NCI-H774 (cell line): ENCODE measurements at places on chromosomes 7 and 10.

DNA sequence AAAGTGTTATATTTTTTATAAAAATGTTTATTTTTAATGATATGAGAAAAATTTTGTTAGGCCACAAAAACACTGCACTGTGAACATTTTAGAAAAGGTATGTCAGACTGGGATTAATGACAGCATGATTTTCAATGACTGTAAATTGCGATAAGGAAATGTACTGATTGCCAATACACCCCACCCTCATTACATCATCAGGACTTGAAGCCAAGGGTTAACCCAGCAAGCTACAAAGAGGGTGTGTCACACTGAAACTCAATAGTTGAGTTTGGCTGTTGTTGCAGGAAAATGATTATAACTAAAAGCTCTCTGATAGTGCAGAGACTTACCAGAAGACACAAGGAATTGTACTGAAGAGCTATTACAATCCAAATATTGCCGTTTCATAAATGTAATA, 64.8 kb upstream of the CAPZA2 start:
- no peak for DNase-seq

- DNase-seq = no peak
These were observed 3.6 kb downstream of the PWWP2B start for GRCh38 chr10:132400547-132401151.

DNA sequence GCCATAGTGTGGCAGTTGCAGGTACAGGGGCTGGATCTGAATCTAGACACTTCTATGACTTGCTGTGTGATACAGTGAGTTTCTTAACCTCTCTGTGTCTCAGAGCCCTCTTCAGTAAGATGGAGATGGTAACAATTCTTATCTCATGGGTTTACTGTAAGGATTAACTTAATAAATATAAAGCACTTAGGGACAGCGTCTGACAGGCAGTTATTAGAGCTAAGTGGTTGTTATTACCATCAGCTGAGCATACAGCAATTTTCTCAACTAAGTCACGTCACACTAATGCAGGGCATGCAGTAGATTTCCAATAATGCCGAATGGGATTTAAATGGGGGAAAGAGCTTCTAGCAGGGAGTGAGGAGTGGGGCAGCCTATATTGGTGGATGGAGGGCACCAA, 162.6 kb downstream of the SH2D4B start:
- DNase-seq = peak; percentile 15

DNA sequence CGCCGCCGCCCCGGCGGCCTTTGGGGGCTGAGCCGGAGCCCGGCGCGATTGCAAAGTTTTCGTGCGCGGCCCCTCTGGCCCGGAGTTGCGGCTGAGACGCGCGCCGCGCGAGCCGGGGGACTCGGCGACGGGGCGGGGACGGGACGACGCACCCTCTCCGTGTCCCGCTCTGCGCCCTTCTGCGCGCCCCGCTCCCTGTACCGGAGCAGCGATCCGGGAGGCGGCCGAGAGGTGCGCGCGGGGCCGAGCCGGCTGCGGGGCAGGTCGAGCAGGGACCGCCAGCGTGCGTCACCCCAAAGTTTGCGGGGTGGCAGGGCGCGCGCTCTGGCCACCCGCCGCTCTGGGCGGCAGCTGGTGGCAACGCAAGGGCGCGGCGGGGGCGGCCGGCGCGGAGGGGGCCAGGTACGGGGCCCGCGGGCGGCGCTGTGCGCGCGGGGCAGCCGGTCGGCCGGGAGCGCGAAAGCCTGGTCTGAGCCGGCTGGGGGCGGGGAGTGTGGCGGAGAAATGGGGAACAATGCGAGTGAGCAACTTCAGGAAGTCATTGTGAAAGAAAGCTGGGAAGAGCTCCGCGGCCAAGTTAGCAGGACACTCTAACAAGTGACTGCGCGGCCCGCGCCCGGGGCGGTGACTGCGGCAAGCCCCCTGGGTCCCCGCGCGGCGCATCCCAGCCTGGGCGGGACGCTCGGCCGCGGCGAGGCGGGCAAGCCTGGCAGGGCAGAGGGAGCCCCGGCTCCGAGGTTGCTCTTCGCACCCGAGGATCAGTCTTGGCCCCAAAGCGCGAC, at the start of gene IKZF1:
Gene IKZF1 (plus strand): TSS at position 588 of the 782 bp plus-strand sequence. CDS start 14,346 bp downstream, outside the sequence.
- peak; percentile 21 for DNase-seq

DNA sequence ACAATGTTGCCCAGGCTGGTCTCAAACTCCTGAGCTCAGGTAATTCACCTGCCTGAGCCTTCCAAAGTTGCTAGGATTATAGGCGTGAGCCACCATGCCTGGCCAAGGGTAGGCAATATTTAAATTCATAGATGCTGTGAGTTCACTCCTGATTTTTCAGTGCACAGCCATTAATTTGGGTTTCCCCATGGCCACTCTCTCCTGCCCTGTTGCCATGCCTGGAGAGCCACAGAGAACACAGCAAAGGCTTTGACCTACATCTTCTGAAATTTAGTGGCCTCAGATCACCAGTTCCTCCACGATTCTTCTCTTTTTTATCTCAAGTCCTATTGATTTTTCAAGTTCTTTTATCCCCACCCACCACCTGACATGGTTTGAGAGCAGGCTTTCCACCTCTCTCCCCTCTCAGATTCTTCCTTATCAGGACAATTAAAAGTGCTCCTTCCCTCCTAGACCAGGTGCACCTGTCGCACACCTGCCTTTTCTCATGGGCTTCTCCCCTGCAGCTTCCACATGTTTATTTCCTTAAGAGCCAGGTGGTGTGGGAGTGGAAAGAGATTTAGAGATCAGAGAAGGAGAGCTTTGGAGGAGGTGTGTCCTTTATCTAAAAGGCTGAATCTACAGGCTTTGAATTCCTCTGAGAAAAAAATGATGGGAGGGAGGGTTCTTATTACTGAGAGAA, 123.8 kb downstream of the ADRA2A start:
- no peak for DNase-seq

- DNase-seq = no peak
These were observed 32.0 kb downstream of the AMZ1 start for GRCh38 chr7:2720024-2720423.

- no peak for DNase-seq
These were observed 78.0 kb upstream of the MACROH2A2 start for GRCh38 chr10:69974551-69975155.

GRCh38 chr10:103928784-103929183, 10.8 kb upstream of the STN1 start:
- DNase-seq = no peak

DNA sequence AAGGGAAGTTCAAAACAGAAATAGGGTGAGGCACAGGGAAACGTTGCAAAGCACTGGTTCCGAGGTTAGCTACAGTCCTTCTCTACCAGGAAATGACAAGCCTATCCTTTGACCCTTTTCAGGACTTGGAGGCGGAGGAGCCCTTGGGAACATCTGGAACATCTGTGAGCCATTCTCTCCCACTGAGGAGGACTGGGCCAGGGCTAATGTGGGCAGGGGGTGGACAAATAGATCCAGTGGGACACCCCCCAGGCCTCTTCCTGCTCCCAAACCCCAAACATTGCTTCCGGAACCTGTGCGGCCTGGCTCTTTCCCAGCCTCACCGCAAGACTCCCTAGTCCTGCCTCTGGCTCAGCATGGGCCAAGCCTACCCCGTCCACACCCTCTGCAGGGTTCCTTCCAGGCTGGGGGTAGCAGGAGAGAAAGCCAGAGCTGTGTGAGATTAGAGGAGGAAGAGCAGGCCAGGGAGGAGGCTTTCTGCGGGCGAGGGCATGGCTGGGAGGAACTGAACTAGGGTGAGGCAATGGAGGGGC, 36.5 kb downstream of the GHRHR start:
- no peak for DNase-seq

DNA sequence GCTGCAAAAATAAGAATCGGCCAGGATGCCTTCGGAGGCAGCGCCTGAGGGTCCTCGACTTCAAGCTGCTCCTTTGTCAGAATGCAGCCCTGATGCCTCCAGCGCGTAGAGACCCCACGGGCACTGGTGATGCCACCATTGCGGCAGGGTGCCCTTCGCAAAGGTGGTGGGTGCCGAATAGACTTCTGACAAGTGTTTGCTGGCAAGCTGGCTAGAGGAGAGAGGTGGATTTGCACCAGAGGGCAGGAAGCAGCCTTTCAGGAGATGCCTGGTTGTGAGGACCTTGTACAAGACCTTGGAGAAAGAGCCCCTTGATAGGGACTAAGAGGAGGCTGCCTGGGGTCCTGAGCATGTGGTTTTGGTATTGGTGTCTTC, 103.2 kb upstream of the PPIF start:
- no peak for DNase-seq

GRCh38 chr10:52701647-52702046, 70.9 kb downstream of the MBL2 start:
- no peak for DNase-seq

GRCh38 chr7:90384433-90384832, 18.8 kb upstream of the CLDN12 start:
- no peak for DNase-seq

DNA sequence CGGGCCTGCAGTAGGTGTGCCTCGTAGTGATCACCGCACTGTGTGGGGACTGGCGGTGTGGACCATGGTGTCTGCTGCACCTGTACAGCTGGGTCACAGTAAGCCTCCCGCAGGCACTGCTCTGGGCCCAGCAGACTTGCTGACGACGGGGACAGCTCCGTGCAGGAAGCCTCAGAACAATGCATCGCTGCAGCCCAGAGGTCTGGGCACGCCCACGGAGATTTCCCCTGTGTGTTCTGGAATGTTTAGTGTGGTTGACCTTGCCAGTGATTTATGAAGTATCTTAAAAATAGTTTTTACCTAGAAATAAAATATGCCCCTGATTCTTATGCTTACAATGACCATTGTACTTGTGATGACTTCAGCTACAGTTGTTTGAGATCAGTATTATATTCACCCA, 59.1 kb upstream of the ZNF32 start:
- DNase-seq = no peak

- DNase-seq = no peak
These were observed 623.9 kb downstream of the SORCS1 start for GRCh38 chr10:106540645-106541044.

- no peak for DNase-seq
These were observed 61.4 kb upstream of the STEAP1B start for GRCh38 chr7:22561321-22561811.

GRCh38 chr10:89389254-89389653, 3.2 kb upstream of the IFIT1 start:
- no peak for DNase-seq

GRCh38 chr7:100967292-100967863, 2.0 kb upstream of the MUC12 start:
- no peak for DNase-seq

DNA sequence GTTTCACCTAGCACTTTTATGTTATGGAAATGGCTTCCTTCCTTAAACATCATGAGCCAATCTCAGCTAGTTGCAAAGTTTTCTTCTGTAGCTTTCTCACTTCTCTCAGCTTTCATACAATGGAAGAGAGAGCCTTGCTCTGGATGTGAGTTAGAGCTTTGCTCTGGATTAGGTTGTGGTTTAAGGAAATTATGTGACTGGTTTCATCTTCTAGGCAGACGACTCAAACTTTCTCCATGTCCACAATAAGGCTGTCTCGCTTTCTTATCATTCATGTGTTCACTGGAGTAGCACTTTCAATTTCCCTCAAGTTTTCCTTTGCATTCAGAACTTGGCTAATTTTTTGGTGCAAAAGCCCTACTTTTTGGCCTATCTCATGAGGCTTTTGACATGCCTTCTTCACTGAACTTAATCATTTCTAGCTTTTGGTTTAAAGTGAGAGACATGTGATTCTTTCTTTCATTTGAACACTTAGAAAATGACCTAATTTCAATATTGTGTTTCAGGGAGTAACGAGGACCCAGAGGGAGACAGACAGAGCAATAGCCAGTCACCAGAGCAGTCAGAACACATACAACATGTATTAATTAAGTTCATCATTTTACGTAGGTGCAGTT, 49.8 kb downstream of the CNOT4 start:
- DNase-seq = no peak

- DNase-seq = no peak
These were observed 23.2 kb downstream of the MYL10 start for GRCh38 chr7:101605611-101606497.

DNA sequence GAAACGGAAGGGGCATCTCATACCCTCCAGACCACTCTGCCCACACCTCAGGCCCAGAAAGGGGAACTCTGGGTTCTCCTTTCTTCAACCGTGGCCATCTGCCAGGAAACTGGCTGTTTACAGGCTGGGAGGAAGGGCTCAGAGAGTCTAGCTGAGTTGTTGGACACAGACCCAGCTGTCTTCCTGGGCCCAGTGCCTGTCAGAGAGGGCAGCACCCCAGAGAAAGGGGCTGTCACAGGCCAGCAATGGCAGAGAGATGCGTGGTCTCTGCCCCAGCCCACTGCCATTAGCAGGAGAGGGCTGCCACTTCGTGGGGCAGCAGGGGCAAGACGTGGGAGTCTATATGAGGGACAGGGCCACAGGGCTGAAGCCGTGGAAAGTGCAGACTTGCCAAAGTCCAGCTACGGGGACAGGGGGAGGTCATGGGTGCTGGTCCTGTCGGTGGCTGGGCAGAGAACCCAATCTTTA, 11.0 kb downstream of the GRID1 start:
- DNase-seq = no peak
